ENCODE measurements at places on chromosomes 5 and 9.

- DNase-seq: no peak
Observed at GRCh38 chr9:128120061-128120740, 7.3 kb downstream of the PTGES2 start.

DNA sequence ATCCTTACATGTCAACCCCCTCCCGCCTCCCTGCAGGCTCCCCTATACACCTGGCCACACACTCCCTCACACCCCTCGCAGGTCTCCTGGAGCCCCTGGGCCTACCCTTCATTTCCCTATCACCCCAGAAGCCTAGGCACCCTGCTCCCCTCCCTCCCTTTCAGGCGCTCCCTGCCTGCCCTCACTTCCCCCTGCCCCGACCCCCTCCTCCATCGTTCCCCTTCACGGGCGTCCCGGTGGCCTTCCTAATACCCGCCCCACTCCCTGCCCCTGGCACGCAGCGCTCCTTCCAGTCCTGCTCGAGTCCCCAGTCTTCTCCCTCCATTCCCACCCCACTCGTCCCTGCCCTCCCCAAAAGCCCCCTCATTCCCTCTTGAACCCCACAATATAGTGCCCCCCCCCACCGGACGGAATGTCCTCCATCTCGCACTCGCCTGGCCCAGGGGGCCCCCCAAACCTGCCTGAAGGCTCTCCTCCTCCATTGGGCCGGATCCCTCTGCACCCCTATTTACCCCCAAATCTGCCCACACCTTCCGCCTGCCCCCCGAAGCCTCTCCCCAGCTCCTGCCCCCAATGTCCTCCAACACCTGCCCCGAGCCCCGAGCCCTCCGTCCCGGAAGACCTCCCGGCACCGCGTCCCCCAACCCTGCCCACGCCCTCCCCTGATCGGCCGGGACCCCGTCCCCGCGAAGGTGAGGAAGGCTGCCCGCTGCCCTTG lies 746 bp downstream of the STRBP start:
- no peak for DNase-seq

DNA sequence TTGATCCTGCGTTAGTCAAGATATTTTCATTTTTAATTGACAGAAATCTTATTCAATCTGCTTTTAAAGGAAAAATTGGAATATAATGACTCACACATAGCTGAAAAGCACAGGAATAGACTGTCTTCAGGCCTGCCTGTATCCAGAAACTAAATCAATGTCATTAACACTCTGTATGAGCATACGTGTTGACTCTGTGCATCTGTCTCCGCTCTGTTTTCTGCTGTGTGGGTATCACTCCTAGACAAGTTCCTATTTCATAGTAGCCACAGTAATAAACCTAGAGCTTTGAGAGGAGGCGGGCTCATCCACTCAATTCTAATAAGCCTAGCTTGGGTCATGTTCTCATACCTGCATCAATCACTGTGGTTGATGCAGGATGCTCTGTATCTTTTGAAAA lies 267.6 kb downstream of the KCTD16 start:
- DNase-seq: no peak

DNA sequence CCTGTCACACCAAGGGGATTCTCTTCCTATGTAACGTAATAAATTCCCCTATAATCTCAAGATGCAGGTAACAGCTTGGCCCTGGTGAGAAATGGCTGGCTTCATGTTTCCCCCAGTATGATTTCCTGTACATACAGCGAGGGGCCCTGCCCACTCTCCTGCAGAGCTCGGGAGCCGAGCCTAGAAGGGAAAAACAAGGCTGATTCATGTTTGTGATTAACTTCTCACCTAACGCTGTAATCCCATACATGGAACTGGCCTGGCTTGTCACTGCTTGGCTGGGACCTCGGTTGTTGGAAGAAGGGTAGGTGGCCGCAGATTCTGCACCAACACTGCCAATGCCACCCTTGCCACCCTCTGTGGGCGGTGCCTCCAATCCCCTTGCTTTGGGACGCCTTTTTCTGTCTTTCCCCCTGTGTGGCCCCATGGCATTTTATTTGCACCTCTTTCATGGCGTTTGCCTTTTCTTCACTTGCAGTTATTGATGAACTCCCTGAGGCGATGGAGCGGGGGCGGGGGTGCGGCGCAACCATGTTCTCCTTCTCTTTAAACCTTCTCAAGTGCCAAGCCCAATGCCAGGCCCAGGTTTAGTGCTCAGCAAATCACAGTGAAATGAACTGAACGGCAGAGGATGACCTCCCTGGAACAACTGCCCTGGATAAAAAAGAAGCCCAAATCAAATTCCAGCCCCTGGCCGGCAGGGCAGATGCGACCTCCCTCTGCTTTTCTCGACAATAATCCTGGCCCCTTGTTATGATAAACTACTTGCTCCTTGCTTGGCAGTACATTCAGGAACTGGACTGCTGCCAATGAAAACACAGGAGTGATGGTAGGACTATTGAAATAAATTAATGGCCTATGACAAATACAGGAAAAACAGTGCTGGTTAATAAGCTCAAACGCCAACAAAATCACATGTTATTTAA lies 108.1 kb downstream of the TMEM174 start:
- no peak for DNase-seq

- no peak for DNase-seq
Observed at GRCh38 chr9:33288828-33289483, 1.4 kb upstream of the NFX1 start.

- no peak for DNase-seq
Observed at GRCh38 chr9:21465859-21466518, 16.1 kb downstream of the IFNE start.

GRCh38 chr5:41835645-41836044 lies 34.6 kb downstream of the OXCT1 start:
- DNase-seq: no peak

DNA sequence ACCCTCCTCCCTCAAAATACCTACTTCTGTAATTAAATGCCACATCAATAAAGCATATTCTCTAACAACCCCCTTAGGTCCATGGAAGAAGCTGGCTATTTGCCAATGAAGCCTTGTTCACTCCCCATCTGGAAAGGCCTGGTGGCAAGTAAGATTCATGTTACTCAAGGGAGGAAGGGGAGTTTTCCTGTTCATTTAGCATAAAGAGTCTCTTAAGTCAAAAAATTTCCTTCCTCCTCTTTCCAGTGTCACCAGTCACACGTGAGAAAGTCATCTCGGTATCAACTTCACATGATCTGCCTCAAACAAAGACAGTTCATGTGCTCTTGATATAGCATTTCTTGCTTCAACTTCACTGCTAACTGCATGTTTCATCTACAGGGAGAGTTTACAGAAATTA lies 32.7 kb upstream of the RIC1 start:
- DNase-seq: no peak

GRCh38 chr9:93093877-93094657 lies 1.9 kb upstream of the CARD19 start:
- DNase-seq: no peak

DNA sequence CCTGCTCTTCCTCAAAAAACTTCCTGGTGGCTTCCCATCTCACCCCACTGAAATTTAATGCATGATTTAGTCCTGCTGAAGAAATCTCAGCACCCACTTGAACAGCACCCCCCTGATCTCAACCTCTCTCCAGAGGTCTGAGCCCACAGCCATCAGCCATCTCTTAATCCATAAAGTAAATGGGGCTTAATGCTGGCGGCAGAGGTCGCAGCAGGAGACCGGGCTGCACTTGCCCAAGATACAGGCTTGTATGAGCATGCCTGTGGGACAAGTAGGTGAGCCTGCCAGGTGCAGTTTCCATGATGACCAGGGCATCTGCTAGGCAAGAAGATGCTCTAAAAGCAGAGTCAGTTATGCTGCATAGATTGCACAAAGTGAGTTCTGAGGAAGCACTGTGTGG lies 52.4 kb upstream of the CTXN3 start:
- no peak for DNase-seq

- DNase-seq: no peak
Observed at GRCh38 chr9:8014997-8015682, 215.6 kb upstream of the DMAC1 start.

DNA sequence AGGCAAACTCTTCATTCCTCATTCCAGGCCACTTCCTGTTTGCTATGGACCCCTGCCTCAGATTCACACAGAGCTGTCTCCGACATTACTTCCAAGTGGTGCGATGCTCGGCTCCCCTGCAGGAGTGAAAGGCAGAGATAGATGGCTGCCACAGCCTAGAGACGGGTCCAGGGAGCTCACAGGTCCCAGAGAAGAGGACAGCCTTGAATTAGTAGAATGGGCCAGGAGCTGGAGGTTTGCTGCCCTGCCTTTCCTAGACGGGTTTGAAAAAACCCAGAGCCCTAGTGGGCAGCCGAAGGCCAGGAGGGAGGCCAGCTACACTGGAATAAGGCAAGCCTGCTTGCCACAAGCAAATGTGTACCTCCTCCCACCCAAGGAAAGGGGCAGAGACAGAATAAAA lies 1.8 kb downstream of the ANKRD34B start:
- DNase-seq: no peak

DNA sequence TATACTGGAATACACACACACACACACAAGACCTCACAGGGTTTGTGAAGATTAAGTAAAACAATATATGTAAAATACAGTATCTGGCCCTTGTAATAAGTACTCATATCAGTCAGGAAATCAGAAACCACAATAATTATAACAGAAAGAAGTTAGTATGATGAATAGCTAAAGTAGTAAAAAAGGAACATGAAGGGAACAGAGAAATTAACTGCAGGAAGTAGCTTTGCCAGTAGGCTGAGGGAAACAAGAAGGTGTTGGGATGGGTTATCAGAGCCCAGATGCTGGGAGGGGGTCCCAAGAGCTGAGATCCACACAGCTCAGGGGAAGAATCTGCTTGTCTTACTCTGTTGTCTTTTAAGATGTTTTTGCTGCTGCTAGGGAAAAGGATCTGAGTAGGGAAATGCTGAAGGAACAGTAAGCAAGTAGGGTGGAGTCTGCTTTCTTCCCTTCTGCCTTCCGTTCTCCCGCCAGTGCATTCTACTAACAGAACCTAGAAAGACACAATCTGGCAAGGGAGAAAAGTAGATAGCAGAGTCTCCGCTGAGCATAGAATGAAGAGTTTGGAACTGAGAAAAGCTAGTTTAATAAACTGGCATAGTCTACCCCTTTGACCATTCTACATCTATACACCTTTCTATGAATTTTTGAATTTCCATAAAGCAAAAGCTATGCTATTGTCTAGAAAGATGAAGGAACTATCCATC lies 55.3 kb upstream of the ALDH1A1 start:
- DNase-seq: no peak

- no peak for DNase-seq
Observed at GRCh38 chr5:116420540-116420939, 154.1 kb downstream of the SEMA6A start.

DNA sequence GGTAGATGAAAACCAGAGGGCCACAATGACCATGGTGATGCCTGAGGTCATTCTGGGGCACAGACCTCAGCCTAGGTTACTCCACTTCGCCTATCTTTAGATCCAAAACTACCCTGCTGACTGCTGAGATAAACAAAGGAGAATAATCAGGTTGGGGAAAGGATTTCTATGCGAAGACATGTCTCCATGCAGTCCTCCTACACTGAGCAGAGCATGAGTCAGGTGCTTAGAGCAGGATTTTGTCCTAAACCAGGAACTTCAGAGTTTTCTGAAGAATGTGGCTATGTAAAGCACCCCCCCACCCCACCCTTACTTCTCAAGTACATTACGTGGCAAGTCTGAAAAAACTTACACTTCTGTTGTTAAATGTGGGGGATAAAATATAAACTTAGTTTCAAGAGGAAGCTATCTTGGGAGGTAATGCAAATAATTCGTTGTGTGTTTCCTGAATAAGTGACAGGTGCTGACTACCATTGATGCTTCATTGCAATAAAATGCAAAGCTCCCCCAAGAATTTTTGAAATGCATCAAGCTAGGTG lies 19.4 kb downstream of the PDCD1LG2 start:
- no peak for DNase-seq

GRCh38 chr5:170327168-170327567 lies 29.6 kb upstream of the LCP2 start:
- DNase-seq: no peak

- DNase-seq: no peak
Observed at GRCh38 chr5:181024245-181025064, 15.6 kb upstream of the BTNL9 start.

GRCh38 chr5:39503155-39503554 lies 78.4 kb upstream of the DAB2 start:
- DNase-seq: no peak

- DNase-seq: no peak
Observed at GRCh38 chr9:17810728-17811571, 232.1 kb downstream of the SH3GL2 start.

DNA sequence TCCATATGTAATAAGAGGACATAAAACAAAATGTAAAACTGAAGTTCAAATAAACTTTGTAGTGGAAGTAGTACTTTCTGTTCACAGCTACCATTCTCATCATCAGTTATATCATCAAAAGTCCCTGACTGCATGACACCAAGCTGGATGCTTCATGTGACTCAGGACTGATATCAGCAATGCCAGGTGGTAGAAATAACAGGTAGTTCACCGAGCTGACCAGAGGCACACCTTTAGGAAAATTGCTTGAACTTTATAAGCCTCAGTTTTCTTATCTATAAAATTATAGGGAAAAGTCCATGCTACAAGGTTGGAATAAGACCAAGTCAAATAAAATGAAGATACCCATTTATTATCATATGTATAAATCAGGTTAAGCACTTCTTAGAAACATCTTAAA lies 124.9 kb upstream of the PTGER4 start:
- DNase-seq: no peak

DNA sequence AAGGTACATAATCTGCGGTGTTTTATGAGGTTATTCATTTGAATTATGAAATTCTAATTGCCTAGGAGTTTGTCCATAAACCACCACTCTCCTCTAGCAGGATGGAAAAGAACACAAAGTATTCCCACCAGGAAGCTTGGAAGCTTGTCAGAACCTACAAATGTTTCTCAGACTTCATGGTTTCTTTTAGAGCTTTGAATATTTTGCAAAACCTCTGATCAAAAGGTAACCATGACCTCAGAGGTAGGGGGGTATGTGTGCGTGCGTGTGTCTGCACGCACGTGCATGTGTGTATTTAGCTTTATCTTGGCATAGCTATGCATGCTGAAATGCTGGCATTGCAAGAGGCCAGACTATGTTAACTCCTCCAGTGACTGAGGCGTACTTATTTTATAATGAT lies 847.0 kb downstream of the TLE1 start:
- DNase-seq: no peak

DNA sequence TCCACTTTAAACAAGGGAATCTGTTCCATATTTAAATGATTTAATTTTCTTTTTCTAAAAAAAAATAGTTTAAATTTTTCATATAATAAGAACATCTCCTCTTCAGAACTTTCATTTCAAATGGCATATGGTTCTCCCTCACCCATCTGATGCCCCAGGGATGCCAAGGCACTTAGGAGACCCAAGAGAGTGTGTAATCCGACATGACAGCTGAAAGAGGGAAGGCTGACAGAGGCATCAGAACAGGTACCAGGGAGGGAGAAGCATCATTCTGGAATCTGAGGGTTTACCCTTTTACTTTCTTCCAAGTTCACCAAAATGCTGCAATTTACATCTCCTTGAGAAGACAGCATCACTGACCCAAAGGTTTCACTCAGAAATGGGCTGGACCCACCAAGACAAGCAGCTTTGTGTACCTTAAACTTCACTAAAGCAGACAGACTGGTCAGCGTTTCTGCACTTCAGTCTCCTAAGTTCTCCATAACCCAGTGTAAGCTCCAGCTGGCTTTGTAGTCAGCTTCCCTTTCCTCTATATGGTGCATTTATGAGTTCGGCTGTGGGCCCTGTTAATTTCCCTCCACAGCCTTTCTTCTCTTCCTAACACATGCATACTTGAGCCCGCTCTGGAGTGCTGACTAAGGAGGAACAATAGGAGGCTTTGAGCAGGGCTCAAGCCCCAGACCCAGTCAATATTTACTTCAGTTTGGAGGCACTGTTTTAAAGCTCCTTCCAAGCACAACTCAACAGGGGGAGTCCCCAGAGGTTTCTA lies 17.7 kb downstream of the EFNA5 start:
- DNase-seq: no peak
